Colonic mucosa (tissue), 4 donors: ENCODE measurements at places on chromosomes 13 and 19. TPM values are rescaled to one million over a fixed set of nuclear protein-coding genes. Genes with fewer than 3 reads are reported as not detected.

ZNF790 gene
- 3.9 TPM for total RNA-seq

CD22 gene
- total RNA-seq = 1.6 TPM

DLL3 gene
- total RNA-seq = not detected

ACER1 gene
- not detected for total RNA-seq

DNA sequence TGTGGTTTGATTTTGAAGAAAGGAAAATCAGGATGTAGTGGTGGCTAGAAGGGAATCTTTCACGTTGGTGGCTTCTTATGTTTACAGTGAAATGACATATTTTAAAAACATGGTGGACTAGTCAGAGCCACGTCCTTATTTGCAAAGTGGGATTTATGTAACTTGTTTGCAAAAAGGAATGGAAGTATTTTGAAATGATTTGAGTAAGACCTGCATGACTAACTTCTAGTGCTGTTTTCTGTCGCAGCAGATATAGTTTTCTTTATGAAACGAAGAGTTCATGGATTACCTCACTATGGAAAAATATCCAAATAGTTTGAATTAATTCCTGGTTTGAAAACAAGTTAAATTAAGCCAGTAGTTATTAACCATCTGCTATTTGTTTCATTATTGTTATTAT lies 476.5 kb downstream of the MYO16 start:
- no peaks in the 10 kb centered on the region for H3K27me3 ChIP-seq
- H3K4me1 ChIP-seq = no peaks in the 10 kb centered on the region
- DNase-seq = no peak

- H3K27ac ChIP-seq = peak overlapping the region; percentile 29
- DNase-seq = peak; percentile 69
These were observed 63.4 kb downstream of the EFNB2 start for GRCh38 chr13:106471957-106472543.

DNA sequence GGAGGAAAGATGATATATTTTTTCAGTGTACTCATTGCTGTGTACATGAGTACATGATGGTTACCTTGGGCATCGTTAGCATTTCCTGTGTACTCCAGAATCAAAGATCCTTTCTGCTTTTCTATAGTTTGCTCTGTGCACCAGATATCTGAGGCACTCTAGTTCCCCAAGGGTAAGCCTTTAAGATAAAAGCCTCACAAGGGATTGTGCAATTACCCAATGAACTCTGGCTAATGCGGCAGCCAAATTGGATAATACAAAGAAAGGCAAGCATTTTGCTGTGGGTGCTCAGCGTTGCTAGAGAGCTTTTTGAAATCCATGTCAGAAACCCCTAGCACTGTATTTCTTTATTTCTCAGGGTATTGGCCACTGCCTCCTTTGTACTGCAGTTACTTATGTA lies 2.9 kb downstream of the CYSLTR2 start:
- no peaks in the 10 kb centered on the region for H3K27me3 ChIP-seq
- H3K27ac ChIP-seq = no peak overlapping the region
- no peak overlapping the region for H3K4me3 ChIP-seq
- no peak for DNase-seq
- H3K36me3 ChIP-seq = no peaks in the 10 kb centered on the region
